NCI-H2029 treated with DMSO at 0.1 percent for 48 hours (cell line): ENCODE measurements at places on chromosomes 11 and 22.

DNA sequence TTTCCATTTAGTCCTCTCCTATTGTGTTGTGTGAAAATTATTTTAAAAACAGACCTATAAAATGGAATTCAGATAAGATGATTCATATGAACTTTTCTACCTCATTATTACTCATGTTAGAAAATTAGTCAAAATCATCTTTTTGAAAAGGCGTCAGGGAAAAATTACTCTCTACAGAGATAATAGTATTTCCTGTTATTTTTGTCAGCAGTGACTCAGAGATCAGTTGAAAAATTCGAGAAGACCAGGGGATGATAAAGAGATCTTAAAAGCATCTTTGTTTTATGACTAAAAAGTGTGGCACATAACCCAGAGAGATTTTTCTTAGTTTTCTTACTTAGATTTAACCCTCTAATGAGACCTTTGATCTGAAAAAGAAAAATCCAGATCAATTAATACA lies 157.9 kb upstream of the CARD18 start:
- no peak for DNase-seq

GRCh38 chr11:8092587-8093424 lies 11.8 kb downstream of the TUB start:
- no peak for DNase-seq

DNA sequence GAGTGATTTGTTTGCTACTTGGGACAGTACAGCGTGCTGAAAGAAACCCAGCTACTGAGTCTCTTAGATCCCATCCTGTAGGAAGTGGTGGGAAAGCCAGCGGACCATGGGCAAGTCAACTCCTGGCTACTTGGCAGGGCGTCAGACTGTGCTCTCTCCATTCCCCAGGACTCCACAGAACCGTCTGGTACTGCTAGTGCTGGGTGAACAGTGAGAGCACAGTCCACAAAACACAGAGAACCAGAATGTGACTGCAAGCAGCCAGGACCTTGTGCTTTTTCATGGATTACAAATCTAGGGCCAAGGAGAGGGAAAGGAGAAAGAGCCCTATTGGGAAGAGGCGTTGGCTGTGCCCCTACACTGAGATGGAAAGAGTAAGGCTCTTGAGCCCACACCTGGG lies 10.2 kb downstream of the BID start:
- DNase-seq = no peak

DNA sequence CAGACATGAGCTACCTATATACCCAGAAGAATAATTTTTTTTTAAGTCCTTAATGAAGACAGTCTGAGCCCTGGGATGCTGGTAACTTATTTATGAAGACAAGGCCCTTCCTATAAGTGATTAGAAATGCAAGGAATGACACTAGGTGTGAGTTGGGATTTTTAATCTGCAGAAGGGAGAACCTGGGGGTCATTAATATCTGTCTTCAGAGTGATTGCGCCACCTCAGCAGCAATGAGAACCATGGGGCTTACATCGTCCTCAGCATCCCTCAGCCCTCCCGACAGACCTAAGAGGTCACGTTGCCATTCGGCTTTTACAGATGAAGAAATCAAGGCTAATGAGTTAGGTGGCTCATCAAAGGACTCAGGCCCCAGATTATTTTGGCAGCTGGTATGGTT lies 55.6 kb downstream of the MCM5 start:
- DNase-seq = no peak

- no peak for DNase-seq
These were observed 29.8 kb downstream of the VSIG10L2 start for GRCh38 chr11:125975634-125976033.

GRCh38 chr22:49344656-49345055 lies 483.0 kb downstream of the BRD1 start:
- no peak for DNase-seq

- DNase-seq = no peak
These were observed 15.8 kb downstream of the TMEM258 start for GRCh38 chr11:61776561-61777075.

- DNase-seq = no peak
These were observed 208.8 kb downstream of the DCDC1 start for GRCh38 chr11:31160504-31161422.

DNA sequence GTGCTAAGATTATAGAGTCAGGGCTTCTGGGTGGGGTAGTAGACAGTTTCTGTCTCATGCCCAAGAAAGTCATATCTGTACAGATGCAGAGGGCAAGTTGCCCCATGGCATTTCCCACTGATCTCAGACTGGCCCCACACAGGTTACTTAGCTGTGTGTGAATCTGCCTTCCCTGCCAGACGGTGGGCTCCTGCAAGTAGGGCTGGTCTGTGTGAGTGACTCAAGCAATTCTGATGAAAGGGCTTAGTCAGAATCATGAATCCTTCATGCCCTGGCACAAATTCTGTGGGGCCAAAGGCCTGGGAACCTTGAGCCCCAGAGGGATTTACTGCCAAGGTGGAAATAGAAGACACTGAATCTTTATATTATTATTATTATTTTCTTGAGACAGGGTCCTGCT lies 30.4 kb downstream of the USH1C start:
- no peak for DNase-seq

- DNase-seq = peak; percentile 13
These were observed 40.9 kb downstream of the ZC3H12C start for GRCh38 chr11:110134110-110134509.

- DNase-seq = no peak
These were observed 63.1 kb downstream of the LHFPL7 start for GRCh38 chr22:24883432-24883831.

GRCh38 chr22:42010778-42011177 lies 12.2 kb downstream of the WBP2NL start:
- no peak for DNase-seq

- no peak for DNase-seq
These were observed 15.3 kb upstream of the CAPN5 start for GRCh38 chr11:77051511-77051910.

DNA sequence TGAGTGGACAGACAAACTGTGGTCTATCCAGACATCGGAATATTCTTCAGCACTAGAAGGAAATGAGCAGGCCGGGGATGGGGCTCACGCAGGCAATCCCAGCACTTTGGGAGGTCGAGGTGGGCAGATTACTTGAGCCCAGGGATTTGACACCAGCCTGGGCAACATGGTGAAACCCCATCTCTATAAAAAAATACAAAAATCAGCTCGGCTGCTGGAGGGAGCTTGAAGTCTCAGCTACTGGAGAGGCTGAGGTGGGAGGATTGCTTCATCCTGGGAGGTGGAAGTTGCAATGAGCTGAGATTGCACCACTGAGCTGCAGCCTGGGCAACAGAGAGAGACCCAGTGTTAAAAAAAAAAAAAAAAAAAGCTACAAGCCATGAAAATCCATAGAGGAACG lies 8.0 kb upstream of the CTSD start:
- no peak for DNase-seq

DNA sequence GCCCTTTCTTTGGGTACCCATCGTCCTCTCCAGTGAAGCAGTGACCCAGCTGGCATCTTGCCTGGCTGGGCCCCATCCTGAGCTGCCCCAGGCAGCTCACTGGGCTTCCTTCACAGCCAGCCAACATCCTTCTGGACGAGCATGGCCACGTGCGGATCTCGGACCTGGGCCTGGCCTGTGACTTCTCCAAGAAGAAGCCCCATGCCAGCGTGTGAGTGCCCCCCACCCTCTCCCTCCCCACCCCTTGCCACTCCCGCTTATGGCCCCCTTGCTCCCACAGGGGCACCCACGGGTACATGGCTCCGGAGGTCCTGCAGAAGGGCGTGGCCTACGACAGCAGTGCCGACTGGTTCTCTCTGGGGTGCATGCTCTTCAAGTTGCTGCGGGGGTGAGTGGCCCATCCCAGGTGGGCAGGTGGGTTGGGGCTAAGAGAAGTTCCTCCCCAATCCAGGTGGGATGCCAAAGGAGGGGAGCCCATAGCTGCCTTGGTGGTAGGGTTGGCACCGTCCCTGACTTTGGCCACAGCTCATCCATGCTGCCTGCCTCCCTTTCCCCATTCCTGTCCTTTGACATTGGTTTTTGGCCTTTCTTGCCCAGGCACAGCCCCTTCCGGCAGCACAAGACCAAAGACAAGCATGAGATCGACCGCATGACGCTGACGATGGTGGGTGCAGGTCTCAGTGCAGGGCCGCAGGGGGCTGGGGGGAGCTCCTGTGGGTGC lies 6.8 kb upstream of the ANKRD13D start:
- no peak for DNase-seq

GRCh38 chr11:85813721-85814120 lies 2.8 kb upstream of the SYTL2 start:
- DNase-seq = no peak

- no peak for DNase-seq
These were observed 8.1 kb downstream of the SERHL2 start for GRCh38 chr22:42561856-42562255.

DNA sequence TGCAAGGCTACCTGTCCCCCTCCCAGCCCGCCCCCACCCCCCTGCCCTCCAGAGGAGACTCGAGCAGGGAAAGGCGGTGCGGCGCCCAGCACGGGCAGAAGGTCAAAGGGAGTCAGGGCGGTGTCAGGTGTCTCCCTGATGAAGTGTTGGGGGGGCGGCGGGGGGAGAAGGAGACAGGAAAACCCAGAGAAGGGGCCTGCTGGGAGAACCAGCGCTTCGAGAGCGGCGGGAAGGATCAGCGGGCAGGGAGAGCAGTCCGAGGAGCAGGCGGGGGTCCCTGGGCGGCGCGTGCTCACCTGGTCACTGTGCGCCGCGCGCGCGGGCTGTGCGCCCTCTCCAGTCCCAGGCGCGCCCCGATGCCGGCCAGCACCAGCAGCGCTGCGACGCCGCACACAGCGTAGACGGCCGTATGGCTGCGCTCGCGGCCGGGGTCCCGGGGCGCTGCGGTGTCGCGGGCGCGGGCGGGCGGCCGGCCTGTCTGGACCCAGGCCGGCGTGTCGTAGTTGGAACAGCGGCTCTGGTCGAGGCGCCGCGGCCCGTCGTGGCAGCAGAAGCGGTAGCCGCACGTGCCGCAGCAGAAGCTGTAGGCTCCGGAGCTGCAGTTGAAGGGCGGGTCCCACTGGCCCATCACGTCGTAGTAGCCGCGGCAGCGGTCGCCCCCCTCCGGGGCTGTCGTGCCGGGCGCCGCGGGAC lies 886 bp downstream of the SHISA8 start:
- no peak for DNase-seq

GRCh38 chr22:31995046-31995445 lies 48.0 kb upstream of the SLC5A1 start:
- DNase-seq = no peak
